ENCODE measurements at places on chromosomes 4 and X.

DNA sequence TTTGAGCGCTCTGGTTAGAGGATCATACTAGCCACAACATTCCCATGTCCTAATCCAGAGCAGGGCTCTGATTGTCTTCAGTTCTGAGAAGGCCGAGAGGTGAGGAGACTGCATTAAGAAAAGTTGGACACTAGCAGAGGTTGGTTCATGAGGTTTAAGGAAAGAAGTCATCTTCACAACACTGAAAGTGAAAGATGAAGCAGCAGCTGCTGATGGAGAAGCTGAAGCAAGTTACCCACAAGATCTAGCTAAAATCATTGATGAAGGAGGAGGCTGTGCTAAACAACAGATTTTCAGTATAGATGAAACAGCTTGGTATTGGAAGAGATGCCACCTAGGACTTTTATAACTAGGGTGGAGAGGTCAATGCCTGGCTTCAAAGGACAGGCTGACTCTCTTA lies 36.8 kb downstream of the RAP1GDS1 start:
- DNase-seq, result no peak

- no peak for DNase-seq
These were observed 5.3 kb upstream of the PALLD start for GRCh38 chr4:168491563-168491962.

DNA sequence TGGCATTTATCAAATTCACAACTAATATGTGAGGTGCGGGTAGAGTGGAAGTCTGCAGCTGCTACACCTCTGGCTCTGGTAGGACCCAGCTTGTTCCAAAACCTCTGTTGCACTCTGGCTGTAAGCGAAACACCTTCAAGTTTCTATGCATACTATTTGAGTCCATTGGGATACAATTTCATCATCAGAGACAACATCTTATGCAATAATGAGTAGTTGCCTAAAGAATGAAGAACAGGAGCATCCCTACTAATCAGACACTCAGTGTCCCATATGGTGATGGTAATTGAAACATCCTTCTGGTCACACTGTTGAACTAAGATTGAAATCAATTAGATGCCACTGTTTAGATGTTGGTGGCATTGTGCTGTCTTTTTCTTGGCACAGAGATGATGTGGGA lies 178.4 kb downstream of the MGST2 start:
- DNase-seq, result no peak

- peak; percentile 25 for DNase-seq
These were observed 15.6 kb downstream of the SCARB2 start for GRCh38 chr4:76197971-76198410.

GRCh38 chr4:3525532-3526430 lies 6.4 kb downstream of the LRPAP1 start:
- no peak for DNase-seq

DNA sequence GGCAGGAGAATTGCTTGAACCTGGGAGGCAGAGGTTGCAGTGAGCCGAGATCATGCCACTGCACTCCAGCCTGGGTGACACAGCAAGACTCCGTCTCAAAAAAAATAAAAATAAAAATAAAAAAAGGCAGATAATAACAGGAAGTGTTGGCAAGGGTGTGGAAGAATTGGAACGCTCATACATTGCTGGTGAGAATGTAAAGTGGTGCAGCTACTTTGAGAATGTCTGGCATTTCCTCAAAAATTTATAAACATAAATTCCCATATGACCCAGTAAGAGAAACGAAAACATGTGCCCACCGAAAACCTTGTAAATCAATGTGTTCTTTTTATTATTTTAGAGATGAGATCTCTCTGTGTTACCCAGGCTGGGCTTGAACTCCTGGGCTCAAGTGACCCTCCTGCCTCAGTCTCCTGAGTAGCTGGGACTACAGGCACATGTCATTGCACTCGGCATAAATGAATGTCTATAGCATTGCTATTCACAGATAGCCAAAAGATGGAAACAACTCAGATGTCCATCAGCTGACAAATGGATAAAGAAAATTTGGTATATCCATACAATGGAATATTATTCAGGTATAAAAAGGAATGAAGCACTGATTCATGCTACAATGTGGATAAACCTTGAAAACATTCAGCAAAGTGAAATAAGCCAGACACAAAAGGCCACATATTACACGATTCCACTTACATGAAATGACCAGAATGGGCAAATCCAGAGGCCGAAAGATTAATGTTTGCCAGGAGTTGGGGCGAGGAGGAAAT lies 63.7 kb upstream of the PLAC1 start:
- DNase-seq, result no peak

DNA sequence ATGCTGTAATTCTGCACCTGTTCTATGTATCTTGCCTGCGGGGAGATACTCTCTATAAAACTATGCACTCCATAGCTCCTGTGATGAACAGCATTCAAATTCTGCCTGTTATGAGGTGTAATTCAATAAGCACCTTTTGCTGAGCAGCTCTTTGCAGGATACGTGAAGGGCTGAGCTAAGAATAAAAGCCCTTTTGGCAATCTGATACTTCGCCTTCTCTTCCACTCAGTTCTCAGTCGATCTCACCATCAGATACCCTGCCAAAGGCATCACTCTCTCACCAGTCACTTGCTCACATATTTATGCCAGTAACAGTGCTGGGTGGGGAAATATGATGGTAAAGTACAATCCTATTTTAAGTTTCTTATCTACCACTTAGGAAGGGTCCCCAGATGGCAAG lies 67.2 kb downstream of the RPS3A start:
- no peak for DNase-seq

- no peak for DNase-seq
These were observed 543.0 kb downstream of the SPRY1 start for GRCh38 chr4:123939621-123940020.

GRCh38 chr4:16034010-16034748 lies 49.6 kb downstream of the PROM1 start:
- DNase-seq, result no peak

DNA sequence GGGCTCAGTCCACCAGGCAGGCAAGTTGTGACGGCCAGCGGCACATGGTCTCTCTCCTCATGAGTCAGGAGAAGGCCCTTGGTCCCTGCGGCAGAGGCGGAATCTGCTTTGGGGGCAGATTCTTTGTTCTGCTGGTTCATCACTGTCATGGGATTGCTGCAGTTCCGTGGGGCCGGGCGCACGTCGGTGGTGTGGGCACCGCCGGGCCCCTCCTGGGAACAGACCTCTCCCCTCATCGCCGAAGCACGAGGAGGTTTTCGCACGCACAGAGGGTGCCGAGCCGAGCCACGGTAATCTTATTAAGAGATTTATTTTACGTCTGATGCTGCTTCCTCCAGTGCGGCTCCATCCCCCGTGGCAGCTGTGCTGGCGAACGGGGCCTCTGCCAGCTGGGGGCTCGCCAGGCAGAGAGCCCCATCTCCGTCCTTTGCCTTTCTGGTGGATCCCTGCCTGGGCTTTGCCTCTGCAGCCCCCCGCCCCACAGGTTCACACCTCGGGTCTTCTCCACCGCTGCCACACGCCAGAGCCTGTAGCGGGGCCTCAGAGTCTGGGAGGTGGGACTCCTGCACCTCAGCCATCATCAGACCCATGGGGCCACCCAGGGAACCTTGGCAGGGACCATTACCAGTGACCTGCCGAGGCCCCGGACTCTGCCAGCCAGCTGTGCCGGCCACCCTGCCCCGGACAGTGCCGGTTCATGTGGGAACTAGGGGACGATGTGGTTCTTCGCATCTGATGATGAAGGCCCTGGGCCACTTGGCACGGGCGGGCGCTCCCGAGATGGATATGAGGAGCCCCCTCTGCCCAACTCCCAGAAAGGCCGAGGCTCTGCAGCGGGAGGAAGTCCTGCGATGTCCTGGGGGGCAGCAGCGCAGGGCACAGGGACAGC lies 86.7 kb upstream of the NKX1-1 start:
- no peak for DNase-seq

DNA sequence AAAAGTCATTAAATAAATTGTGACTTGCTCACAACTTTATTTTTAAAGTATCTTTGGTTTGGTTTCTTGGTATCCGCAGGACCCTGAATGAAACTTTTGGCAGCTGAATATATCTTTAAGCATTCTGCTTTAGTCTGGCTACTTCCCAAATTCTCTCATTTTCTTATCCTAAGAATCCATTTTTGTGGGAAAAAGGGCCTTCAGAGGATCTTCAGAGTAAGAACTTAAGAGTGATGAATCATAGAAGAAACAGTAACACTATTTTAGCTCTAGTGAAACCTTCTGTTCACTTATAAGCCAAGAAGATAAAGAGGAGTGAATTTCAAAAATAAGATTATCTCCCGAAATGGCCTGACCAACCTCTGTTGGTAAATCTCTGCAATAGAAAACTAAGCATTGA lies 540.6 kb upstream of the MAGEB18 start:
- DNase-seq, result no peak

All from stimulated activated CD4-positive, alpha-beta T cell treated with anti-CD3 and anti-CD28 coated beads, Interleukin-4, amount 100 ng/mL, for 24 hours (primary cell).